NCI-H1105 treated with DMSO at 0.1 percent for 48 hours (cell line): ENCODE measurements at places on chromosomes 13 and 19.

GRCh38 chr13:102141625-102142472 lies 260.0 kb downstream of the FGF14 start:
- peak; percentile 8 for DNase-seq

GRCh38 chr13:51122868-51123566 lies 11.9 kb upstream of the C13orf42 start:
- DNase-seq: no peak

DNA sequence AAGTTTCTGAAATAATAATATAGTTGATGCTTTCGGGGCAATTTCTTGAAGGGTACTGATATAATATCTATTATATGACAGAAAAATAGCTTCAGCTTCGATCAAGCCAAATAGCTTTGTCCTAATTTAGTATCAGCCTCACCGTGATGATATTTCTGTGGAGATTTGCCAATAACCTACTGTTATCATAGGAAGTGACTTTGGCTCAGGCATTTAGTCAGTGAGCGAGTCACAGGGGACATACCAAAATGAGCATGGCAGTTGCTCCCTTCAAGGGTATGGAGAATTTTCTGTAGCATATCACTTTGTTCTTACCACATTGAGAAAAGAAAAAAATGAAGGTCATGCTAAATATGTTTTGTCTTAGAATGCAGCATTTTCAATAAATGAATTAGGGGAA lies 767.6 kb upstream of the SLITRK1 start:
- no peak for DNase-seq

DNA sequence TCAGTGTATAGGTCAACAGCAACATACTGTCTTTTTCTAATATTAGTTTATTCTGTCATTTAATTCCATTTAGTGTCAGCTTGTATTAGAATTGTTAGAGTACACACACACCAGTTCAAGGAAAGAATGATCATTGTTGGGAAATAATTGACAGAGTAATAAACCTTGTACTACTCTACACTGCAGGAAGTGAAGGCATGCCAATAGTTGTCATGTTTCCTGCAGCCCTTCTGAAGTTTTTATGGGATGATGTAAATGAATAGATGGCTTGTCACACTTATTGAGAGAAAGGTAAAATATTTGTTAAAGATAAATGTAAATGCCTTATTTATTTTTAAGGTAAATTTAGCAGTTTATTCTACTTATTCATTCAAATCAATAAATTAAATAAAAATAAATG lies 306.9 kb upstream of the KLHL1 start:
- DNase-seq: no peak

GRCh38 chr19:15891434-15891833 lies 6.4 kb downstream of the CYP4F2 start:
- DNase-seq: no peak

GRCh38 chr19:33422369-33423180 lies 49.1 kb downstream of the CEBPG start:
- no peak for DNase-seq

- DNase-seq: no peak
Observed at GRCh38 chr19:52566121-52566520, 4.0 kb upstream of the ZNF701 start.

- DNase-seq: no peak
Observed at GRCh38 chr19:30712431-30713337, 340.5 kb downstream of the ZNF536 start.

DNA sequence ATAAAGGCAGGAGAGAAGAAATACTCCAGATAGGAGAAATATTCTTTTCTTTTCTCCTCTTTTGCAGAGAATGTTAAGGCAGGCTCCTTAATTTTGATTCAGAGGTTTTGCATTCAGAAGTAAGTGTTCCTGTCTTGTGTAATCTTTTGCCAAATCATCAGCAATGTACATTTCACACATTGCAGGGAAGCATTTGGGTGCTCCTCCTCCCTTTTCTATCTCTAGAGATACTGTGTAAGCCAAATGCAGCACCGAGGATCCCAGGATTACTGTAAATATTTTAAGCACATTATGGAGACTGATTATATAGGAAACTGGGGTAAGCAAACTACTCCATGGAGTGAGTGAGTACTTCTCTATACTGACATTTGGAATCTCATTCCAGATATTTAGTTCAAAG lies 7.2 kb downstream of the ATP8A2 start:
- no peak for DNase-seq

DNA sequence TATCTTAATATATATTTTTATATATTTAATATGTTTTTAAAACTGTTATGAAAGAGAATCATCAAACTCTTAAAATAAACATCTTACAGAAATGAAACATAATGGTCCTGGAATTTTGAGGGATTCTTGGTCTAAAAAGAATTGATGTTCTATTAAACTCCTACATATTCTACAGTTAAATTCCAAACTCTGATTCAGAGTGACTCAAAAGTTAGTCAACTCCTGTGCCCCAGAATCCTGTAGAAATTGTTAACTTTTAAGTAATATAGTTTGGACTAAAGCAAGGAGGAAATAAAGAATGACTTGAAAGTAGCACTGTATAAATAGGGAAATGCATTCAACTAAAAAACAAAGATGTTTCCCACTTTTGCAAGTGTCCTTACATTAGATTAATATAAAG lies 47.7 kb downstream of the FNDC3A start:
- DNase-seq: no peak

GRCh38 chr19:948842-949496 lies 23.1 kb downstream of the ARID3A start:
- no peak for DNase-seq

- DNase-seq: no peak
Observed at GRCh38 chr13:34587576-34587975, 354.5 kb upstream of the NBEA start.

GRCh38 chr19:6161271-6161850 lies 25.9 kb downstream of the ACSBG2 start:
- DNase-seq: no peak

- DNase-seq: no peak
Observed at GRCh38 chr19:49857838-49858087, 6.8 kb downstream of the PTOV1 start.
